ENCODE measurements at places on chromosomes 1 and 21. TPM values are rescaled to one million over a fixed set of nuclear protein-coding genes. Genes with fewer than 3 reads are reported as not detected.

Gene SHISA4
- total RNA-seq: 0.57 TPM

Gene AUNIP
- 4.5 TPM for total RNA-seq

Gene MROH9
- total RNA-seq: 0.05 TPM

Gene DYNLT5
- 0.80 TPM for total RNA-seq

Gene BARHL2
- total RNA-seq: not detected

Gene APOBEC4
- not detected for total RNA-seq
